ENCODE measurements at places on chromosomes 2 and 18.
A peak's percentile ranks its signal among the peaks of the same experiment; 100 is the strongest.

DNA sequence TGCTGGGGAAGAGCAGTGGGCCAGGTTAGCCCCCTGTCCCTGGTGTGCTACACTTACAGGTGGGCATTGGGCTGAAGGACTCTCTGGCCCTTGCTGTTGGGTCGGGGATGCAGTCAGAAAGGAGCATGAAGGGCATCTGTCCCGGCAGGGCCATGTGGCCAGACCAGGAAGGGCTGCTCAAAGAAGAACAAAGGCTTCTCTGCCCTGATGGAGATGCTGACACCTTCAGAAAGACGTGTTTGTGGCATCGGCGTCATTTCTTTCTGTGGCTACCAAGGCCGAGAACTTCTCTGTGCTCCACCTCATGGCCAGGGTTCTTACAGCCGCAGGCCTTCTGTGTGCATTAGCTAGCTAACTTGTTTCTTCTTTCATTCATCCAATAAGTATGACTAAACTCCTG is 239.1 kb downstream of the FAM210A start:
- DNase-seq: no peak

DNA sequence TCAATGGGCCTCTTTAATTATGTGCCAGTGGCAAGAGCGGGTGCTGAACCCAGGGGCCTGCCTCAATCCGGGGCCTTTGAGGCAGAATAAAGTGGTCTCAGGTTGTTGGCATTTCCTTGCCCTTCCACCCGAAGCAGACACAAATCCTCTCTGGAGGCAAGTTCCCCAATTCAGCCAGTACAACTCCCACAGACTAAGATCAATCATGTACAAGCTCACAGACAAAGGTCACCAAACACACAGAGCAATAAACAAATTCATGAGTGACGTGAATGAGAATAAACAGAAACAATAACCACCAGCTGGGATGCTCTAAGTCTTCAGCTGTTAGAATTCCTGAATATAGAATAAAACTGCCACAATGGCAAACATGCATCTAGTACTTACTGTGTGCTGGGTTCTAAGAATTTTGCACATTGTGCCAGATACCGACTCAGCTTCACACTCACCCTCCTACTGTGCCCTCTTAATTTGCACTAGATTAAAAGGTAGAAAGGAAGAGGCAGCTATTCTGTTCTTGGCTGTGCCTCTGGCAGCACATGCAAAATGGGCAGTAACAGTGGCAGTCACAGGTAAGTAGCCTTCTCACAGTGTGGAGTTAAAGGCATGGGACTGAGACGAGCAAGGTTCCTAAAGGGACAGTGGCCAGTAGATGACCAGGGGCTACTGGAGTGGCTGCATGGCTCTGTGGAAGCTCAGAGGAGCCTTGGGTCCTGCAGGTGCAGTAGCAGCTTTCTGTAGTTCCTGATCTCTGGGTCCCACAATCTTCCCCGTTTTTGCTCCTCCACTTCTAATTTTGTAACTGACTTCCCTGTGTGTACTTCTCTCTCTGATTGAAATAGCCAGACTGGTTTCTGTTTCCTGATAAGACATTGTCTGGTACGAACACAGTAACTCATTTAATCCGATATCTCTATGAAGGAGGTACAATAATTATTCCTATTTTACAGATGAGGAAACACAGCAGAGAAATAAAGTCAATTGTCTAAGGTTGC is 34.6 kb upstream of the IL1B start:
- DNase-seq: no peak

GRCh38 chr2:24380820-24381219 is 20.5 kb upstream of the ITSN2 start:
- DNase-seq: no peak

DNA sequence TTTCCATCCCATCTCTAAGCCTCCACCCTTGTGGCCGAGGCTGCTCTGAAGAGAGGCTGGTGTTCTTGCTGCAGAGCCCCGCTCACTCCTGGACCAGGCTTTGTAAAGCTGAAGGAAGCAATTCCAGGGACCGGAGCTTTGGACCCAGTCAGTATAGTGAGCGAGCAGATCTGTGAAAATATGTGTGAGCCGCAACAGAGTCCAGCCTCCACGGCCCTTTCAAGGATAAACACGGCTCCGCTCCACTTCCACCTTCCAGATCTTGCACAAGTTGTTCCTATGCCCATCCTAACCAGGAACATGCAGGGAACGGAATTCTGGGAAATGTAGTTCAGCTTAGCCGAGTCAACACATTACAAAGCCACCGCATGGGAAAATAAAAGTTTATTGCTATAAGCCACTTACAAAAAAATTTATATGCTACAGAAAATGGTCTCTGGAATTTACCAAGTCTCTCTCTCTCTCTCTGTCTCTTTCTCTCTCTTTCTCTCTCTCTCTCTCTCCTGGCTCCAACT is 151.7 kb upstream of the ZNF521 start:
- DNase-seq: peak; percentile 69
